ENCODE measurements at places on chromosomes 7 and 10. TPM values are rescaled to one million over a fixed set of nuclear protein-coding genes. Genes with fewer than 3 reads are reported as not detected.

The UNCX gene
- not detected for total RNA-seq

The ACSL5 gene
- 1.3 TPM for total RNA-seq

The FAM170B gene
- total RNA-seq: not detected

The XRCC2 gene
- 6.9 TPM for total RNA-seq

The NACAD gene
- total RNA-seq: 13.5 TPM

The ANKRD61 gene
- not detected for total RNA-seq

The PLCE1 gene
- total RNA-seq: 18.2 TPM

All from parietal lobe (tissue), 2 donors.